ENCODE measurements at places on chromosomes 7 and 10.

DNA sequence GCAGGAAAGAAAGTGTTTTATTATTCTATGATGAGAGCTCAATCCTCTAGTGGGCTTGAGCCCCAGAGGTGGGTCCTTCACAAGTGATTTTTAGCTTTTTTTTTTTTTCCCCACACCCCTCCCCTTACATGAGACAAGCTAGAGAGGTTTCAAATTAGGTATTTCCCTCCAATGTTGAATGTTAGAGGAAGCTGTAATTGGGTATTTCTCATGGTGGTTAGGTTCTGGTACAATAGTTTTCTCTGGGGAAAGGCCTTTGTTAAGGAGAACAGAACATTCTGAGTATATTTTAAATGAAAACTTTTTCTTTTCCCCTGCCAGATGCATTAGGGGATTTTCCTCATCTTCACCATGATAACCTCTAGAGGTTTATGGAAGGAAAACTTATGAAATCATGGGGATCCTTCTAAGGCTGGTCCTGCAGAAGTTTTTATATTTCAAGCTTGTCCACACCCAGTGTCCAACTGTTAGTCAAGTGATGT, 1039.7 kb downstream of the NRG3 start:
- DNase-seq: no peak

GRCh38 chr7:64997164-64997908, 6.5 kb upstream of the ZNF117 start:
- no peak for DNase-seq

GRCh38 chr7:96320442-96320841, 1.5 kb downstream of the SLC25A13 start:
- no peak for DNase-seq

DNA sequence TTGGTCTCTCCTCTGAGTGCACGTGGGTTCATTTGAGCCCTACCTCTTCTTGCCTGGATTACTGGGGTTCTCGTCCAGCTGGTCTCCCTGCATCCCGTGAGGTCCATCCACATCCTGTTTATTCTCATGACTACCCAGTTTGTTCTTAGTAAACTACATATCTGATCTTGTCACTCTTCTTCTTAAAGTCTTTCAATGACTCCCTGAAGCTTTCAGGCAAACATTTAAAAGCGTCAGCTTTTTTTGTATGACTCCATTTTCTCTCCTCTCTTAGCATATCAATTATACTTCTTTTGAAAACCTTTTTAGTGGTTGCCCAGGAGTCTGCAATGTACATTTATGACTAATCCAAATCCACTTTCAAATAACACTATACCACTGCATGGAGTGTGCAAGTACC, 7.5 kb downstream of the SFXN2 start:
- DNase-seq: no peak

DNA sequence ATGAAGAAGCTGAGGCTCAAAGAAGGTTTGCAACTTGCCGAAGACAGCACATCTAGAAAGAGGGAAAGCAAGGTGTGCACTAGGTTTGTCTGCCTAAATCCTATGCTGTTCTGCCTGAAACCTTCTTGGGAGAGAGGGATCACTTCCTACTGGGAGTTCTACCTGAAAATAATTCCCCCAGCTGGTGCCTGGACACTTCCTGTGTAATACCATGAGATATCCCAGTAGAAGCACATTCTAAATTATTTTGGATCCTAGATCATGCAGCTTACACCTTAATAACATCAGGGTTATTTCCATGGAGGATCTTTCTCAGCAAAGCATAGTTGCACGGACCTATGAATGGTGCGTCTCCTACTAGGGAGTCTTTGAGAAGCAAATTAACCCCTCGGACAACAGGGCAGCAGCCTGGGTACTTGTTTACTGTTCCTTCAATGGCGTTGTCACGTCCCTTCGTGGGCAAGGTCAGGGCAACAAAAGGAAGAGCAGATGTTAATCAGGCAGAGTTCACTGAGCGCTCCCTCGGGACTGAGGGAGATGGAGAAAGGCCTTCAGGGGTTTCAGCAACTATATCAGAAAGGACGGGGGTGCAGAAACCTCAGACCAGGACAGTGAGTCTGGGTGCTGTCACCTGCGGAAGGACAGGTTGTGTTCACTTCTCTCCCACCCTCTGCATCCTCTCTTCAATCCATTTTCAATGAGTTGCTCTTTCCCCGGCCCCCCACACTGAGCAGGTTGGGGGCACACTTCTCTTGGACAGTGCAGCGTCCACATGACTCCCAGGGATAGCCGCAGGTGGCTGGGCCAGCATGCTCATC, 44.0 kb downstream of the OAT start:
- no peak for DNase-seq

- no peak for DNase-seq
Observed at GRCh38 chr10:42781893-42782445, 626 bp upstream of the BMS1 start.

- no peak for DNase-seq
Observed at GRCh38 chr10:111822661-111823060, 360.9 kb downstream of the GPAM start.

GRCh38 chr10:91887272-91888076, 21.8 kb downstream of the FGFBP3 start:
- DNase-seq: peak; percentile 13
